Astrocyte of the spinal cord (primary cell): ENCODE measurements at places on chromosomes 5 and 9.

- no peak for DNase-seq
These were observed 135.4 kb downstream of the HMHB1 start for GRCh38 chr5:143947313-143947712.

DNA sequence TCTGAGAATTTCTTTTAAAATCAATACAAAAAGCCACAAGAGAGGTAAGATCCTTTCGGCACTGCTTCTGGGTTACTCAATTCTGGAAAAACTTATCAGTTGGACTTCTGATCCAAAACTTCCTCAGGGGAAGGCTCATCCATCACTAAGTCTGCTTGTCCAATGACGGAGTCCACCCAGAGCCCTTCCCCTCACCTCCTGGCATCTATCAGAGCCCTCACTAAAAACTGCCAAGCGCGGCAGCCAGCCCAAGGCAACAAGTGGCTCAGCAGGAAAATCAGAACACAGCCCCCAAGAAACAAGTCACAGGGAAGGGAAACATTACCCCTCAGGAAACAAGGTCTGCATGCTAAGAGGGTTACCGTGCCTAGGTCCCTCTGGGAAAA, 869 bp upstream of the ESM1 start:
- DNase-seq, result no peak

GRCh38 chr5:33415811-33416354, 24.9 kb upstream of the TARS1 start:
- DNase-seq, result no peak

GRCh38 chr9:94874316-94874715, 147.8 kb downstream of the AOPEP start:
- DNase-seq, result peak; percentile 87

GRCh38 chr5:115345344-115345743, 48.9 kb upstream of the CCDC112 start:
- DNase-seq, result no peak

GRCh38 chr9:1977026-1977425, 38.1 kb upstream of the SMARCA2 start:
- DNase-seq, result no peak

- DNase-seq, result no peak
These were observed at the start of gene OR2S2 for GRCh38 chr9:35958104-35958837. TSS of gene OR2S2 (minus strand) at chr9:35958154. CDS start at chr9:35958098, 56 bp downstream.

GRCh38 chr9:2465921-2466460, 155.6 kb upstream of the VLDLR start:
- DNase-seq, result no peak
